Left renal cortex interstitium (tissue), 4 donors: ENCODE measurements at places on chromosomes 2 and 18.

DNA sequence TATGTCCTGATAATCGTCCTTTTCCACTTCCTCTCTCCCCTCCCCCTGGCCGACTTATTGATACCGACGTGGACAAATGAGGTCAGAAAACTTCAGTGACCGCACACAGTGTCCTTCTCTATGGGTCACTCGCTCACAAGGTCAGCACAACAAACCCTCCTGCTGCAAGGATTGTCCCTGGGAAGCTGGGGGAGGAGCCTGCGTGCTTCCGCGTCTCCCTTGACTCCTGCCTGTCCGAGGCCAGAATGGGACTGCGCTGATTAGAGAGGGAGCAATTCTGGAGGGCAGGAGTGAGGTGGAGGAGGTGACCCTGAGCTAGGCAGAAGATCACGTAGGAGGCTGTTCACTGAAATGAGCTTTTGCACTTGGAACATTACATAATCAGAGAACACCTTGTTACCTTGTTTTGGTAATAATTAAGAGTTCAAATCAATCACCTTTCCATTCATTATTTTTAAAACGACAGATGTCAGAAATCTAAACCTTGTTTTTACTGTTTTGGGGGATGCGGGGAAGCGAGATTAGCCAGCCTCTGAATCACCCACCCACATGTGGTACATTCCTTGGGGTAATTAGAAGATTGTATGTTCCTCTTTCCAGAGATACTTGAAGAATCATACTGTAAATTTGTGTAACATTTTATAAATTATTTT is 70.6 kb downstream of the CTAGE1 start:
- no peak for DNase-seq

DNA sequence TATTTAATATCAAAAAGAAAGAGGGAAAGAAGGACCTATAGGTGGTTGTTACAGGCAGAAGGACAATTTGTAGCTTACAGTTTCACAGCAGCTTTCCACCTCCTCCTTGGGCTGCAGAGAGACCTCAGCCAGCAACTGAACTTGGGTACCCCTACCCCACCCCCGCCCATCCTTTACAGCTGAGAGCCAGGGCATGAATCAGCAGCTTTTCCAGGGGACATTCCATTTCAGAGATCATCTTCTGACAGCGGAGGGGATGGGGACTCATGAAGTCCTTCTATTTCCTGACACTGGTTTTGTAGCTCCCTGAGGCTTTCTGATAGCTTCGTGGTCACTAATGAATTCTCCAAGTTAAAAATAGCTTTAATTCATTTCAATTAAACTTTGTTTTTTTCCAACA is 96.4 kb downstream of the ITGB1BP1 start:
- no peak for DNase-seq

- DNase-seq, result no peak
Observed at GRCh38 chr2:201913201-201913600, 106.9 kb downstream of the CDK15 start.

DNA sequence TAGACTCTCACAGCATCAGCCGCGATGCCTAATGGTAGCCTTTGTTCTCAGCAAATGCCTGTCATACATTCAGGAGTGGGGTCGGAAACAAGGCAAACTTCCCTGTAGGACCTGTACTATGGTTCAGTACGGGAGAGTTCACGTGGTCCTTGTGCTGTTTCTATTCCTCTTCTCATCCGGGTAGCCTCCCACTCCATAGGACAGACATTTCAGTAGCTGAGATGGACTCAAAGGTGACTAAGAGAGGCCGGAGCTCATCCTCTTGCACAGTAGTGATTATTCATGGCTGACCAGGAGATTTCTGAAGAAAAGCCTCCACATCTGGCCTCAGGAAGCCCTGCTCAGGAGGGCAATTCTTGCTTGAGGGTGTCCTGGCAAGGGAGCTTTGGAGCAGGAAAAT is 117.8 kb upstream of the SPRED2 start:
- no peak for DNase-seq

GRCh38 chr2:19336781-19337180 is 21.6 kb downstream of the OSR1 start:
- no peak for DNase-seq

GRCh38 chr2:205511641-205512040 is 170.7 kb upstream of the NRP2 start:
- DNase-seq, result no peak

GRCh38 chr18:32439802-32440201 is 30.9 kb downstream of the GAREM1 start:
- no peak for DNase-seq

- DNase-seq, result no peak
Observed at GRCh38 chr2:197258580-197258979, 52.0 kb downstream of the ANKRD44 start.

- no peak for DNase-seq
Observed at GRCh38 chr18:60693426-60693825, 320.9 kb upstream of the MC4R start.

GRCh38 chr18:41713969-41714825 is 240.8 kb upstream of the PIK3C3 start:
- no peak for DNase-seq

DNA sequence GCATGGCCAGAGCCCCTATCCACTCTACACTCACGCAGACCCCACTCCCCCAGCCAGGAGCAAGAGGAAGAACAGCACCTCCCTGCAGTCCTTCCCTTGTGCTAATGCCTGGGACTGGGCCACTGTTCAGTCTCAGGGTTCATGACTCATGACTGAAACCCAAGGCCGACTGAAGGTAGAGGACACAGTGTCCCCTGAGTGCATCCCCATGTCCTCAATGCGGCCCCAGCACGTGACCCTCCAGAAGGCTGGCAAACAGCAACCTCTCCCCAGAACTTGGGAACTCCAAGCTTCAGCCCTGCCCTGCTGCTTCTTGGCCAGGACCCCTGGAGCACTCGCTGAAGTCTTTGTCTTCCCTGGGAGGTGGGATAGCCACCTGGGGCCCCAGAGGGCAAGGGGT is 6.0 kb upstream of the ADRA2B start:
- no peak for DNase-seq

DNA sequence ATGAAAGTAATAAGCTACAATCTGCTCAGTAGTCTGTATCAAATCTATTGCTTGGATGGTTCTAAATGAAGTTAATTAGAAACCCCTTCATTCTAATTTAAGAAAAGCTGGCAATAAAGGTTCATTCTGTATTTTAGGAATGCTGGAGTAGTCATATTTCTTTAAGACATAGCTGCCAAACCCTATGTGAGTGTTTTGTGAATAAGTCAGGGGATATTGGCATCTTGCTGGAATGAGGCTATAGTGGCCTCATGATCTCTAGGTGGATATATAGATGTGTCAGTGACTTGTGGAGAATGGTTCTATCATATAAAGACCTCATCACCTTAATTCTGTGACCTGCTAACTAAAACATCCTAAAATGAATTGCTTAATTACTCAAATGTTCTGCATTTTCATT is 196.3 kb downstream of the PDE1A start:
- DNase-seq, result no peak

DNA sequence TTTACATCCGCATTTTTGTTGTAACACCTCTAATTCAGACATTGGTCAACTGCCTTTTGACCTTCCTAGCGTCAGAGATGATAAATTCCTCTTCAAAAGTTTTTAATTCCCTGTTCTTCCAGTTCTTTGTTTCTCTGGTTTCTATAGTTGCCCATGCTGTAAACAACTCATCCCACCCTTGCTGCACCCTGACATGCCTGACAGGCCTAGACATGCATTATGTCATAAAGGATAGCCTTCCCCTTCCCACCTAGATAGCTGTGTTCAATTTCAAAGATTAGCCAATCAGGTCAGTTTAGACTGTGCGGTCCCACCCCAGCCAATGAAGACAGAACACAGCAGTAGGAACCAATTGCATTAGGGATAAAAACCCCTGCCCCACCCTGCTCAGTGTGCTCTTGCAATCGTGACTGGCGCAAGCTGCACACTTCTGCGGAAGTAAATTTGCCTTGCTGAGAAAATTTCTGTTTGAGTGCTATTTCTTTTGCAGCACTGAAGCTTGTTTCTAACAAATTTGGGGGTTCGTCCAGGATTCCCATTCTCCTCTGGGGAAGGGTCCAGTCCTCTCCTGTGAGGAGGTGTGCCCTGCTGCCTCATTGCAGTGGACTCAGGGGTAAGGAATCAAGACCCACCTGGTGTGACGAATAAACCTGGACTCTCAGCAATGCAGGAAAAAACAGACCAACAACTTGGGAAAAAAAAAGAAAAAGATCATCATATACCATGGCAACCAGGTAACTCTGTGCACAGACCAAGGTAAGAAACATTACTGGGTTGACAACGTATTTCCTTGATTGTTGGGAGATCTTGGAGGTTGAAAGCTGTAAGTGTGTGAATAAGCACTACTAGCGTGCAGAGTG is 9.1 kb upstream of the SAP130 start:
- no peak for DNase-seq

DNA sequence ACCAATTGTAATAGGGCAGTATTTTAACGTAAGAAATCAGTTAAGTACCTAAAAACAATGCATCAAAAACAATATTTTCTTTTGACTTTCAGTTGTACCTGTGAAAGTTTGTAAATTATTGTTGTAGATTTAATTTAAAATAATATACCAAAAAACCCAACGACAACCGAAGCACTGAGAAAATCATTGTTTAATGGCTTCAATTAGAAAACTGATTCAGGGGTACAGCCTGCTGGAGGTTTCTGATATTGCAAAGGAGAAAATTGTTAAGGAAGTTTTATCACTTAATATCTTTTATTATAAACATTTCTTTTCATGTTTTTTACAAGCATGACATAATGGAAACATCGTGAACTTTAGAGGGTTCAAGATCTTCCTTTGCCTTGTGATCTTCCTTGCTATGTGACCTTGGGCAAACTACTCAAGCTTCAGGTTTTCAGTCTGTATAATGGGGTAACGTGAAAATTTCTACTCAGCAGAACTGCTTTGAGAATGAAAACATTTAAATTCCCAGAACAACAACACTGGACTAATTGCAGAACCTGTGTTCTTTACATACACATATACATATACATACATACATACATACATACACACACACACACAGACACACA is 76.3 kb upstream of the GLS start:
- DNase-seq, result no peak

GRCh38 chr2:7852546-7852945 is 829.3 kb upstream of the ID2 start:
- DNase-seq, result no peak

DNA sequence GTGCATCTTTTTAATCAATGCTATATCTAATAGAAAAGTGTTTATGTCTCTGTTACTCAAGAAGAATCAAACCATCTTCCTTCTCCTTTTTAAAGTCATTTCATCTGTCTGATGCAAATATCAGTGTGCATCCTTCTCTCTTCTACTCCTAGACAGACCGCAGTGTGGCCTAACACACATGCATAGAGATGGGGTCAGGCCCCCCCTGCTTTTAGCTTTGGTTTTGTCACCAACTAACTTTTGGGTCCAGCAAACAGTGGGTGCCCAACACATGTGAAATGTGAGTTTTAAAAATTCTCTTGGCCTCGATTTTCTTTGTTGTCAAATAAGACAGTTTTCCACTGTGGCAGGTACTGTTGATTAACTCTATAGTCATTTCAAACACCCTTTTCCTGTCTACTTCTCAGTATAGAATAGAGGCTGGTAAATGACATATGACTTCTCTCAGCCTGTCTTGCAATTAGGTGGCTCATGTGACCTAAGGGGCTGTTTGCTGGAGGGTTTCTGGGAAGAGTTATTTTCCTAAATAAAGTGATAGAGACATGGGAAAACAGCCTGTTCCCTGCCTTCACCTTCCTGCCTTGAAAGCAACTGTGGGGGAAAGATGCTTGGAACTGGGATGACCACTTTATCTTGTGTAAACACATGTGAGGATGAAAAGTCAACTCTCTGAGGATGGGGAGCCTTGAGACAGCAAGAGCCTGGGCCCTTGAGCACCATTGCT is 65.7 kb upstream of the DARS1 start:
- no peak for DNase-seq

DNA sequence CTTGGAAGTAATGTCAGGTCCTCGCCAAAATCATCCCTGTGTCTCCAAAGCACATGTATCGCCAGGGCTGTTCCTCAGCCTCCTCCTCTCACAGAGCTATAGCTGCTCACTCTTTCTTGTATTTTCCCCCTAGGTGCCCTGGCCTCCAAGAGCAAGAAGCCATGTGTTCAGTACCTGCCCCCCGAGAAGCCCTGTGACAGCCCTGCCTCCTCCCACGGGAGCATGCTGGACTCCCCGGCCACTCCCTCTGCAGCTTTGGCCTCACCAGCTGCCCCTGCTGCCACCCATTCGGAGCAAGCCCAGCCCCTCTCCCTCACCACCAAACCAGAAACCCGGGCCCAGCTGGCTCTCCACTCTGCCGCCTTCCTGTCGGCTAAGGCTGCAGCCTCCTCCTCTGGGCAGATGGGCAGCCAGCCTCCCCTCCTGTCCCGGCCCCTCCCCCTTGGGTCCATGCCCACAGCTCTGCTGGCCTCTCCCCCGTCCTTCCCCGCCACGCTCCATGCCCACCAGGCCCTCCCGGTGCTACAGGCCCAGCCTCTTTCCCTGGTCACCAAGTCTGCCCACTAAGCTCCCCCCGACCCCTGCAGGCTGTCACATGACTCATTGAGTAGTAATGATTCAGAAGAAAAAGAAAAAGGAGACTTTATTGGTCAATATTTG is 18.8 kb downstream of the TGOLN2 start:
- no peak for DNase-seq

- no peak for DNase-seq
Observed at GRCh38 chr2:1101982-1102590, 151.4 kb downstream of the SNTG2 start.

GRCh38 chr2:241613017-241613780 is 23.8 kb downstream of the THAP4 start:
- DNase-seq, result no peak

DNA sequence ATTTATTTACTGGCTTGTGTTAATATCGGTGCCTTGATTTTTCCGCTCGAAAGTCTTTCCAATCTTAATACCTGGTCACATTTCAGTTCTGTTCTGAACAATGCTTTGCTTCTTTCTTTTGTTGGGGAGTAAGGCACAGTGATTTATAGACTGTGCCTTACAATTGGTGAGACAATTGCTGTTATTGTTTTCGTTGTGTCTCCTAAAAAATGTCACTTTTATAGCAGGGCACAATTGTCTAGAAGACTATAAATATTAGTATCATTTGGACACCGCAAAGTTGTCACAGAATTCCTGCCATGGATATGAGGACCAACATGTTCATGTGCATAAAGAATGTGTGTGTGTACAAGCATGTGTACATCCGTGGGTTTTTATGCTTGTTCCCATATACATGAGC is 231.9 kb downstream of the INSIG2 start:
- no peak for DNase-seq

GRCh38 chr2:26268213-26268612 is 23.5 kb downstream of the HADHB start:
- DNase-seq, result no peak

GRCh38 chr2:159879051-159879604 is 81.1 kb upstream of the CD302 start:
- no peak for DNase-seq

- no peak for DNase-seq
Observed at GRCh38 chr2:177298191-177298590, 33.7 kb upstream of the NFE2L2 start.

DNA sequence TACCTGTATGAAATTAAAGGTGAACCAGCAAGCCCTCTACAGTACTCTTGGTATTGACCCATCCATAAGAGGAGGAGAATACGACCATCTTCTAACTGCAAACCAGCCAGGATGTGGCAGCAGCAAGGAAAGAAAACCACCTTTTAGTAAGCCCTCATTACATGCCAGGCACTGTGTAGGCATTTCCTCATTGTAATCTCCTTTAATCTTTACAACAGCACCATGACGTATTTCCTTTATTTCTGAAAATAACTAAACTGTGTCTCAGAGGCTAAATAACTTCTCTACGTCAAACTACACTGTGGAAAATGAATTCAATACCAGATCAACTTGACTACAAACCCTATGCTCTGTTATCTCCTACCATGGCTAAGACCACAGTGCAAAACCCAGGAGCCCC is 18.2 kb downstream of the WDR35 start:
- DNase-seq, result no peak
